ENCODE measurements at places on chromosomes 2 and 18. TPM values are rescaled to one million over a fixed set of nuclear protein-coding genes. Genes with fewer than 3 reads are reported as not detected.

DNA sequence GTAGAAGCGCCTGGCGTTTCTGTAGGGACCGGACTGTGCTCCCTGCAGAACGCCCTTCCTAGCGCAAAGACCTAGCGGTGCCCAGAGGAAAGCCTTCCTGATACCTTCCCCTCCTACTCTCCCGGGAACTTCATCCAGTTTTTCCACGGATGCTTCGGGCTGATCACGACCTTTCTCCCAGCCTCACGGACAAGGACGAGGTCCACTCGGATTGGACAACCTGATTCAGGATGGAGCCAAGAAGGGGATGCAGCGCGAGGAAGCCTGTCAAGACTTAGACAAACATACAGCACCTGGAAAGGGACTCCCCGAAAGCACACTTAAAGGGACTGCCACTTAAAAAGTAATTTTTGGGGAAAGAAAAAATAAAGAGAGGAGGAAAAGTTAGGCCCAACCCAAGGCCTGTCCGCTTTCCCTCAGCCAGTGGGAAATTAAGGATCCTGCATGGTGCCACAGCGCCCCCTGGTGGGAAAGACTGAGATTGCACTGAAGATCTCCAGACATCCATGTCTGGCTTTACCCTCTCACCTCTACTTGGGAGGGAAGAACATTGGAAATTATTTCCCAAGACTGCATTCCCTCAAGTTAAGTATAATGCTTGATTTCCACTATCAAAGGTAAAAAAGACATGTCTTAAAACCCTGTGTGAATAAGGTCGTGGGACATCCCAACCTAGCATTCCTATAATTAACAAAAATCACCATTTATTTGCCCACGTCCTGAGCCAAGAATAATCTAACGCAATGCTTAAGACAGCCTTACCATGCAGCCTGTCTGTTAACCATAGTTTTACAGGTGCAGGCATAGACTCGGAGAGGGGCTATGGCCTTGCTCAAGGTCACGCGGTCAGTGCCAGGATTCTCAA, 13.4 kb upstream of the COPS8 start:
- peak; percentile 93 for DNase-seq

GRCh38 chr2:108074946-108075345, 88.6 kb downstream of the SLC5A7 start:
- no peak for DNase-seq

DNA sequence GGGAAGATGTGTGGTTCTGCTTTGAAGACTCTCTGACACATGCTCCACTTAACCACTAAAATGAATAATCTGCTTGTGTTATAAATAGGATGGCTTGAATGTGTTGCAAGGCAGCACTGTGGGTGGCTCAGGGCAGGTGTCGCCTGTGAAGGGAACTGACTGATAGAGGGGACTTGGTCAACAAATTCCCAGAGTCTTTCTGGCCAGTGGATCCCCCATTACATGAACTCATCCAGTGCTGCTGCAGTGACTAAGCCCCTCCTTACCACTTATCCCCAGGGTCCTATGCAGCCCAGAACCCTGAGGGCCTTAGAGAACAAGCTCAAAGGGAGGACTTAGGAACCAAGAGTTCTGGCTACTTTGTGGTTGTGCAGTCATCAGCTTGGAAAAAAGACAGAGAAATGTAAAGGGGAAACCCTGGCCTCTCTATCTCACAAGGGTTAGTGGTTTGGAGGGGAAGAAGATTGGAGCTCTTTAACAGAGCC, 226.2 kb upstream of the TNP1 start:
- peak; percentile 33 for DNase-seq

DNA sequence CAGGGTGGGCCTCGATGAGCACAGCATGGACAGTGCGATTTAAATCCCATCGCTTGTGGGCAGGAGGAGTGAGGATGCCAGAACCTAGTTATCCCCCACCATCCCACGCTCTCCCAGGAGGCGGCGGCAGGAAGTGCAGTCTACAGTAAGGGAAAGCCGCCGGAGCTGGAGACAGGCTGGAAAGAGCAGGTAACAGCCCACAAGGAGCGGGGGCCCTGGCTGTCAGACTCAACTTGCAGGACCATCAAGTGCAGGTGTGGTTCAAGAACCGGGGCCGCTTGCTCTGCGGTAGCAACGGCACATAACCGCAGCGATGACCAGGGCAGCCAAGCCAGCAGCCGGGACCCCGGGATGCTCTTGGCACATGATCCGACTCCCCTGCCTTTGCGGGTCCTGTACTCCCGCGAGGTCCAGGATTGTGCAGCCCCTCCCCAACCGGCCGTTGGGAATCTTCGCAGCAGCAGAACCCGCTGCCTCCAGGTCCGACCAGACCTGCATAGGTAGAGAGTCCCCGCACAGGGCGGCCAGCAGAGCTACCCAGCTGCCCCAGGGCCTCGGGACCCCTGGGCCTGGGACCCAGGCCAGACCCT, 82.1 kb downstream of the BIN1 start:
- no peak for DNase-seq

- DNase-seq: no peak
These were observed 47.6 kb downstream of the BCL11A start for GRCh38 chr2:60505880-60506260.

The ACADL gene
- total RNA-seq: 116 TPM

The UGT1A8 gene
- not detected for total RNA-seq

The SLC11A1 gene
- total RNA-seq: 65.6 TPM
